ENCODE measurements at places on chromosomes 1 and 21.
A peak's percentile ranks its signal among the peaks of the same experiment; 100 is the strongest.

- DNase-seq = no peak
Measured at GRCh38 chr1:83818916-83819315, 180.0 kb downstream of the TTLL7 start.

GRCh38 chr1:153488731-153489130 lies 28.3 kb upstream of the S100A7 start:
- DNase-seq = no peak

DNA sequence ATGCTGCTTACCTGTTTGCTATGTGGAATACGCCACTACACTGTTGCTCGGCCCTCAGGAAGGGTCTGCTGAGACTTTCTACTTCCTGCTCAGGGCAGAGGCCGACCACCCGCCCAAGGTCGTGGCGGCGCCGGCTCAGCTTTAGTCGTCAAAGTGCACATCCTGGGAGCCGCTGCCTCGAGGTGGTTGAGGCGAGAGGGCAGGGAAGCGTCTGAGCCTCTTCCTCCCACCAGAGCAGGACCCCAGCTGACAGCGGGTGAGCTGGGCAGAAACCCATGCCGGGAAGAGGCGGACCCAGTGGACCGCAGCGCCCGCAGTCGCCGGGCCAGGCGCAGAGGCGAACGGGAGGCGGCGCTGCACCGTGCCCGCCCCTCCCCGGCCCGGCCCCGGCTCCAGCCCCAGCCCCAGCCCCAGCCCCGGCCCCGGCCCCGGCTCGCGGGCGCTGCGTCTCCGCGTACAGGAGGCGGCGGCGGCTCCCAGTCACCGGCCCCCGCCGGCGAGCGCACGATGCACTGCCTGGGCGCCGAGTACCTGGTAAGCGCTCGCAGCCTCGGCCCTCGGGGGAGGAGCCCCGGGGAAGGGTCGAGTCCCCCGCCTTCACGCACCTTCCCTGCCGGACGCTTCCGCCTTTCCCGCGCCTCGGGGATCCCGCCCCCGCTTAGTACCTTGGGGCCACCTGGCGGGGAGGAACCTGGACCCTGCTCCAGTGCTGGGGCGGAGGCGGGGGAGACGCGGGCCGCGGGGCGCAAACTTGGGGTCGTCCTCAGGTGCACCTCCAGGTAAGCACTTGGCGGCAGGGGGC lies at the start of gene SLC44A3:
SLC44A3 (plus strand) TSS at position 413 of the 802 bp plus-strand sequence; CDS start at position 508, 95 bp downstream.
- DNase-seq = no peak

DNA sequence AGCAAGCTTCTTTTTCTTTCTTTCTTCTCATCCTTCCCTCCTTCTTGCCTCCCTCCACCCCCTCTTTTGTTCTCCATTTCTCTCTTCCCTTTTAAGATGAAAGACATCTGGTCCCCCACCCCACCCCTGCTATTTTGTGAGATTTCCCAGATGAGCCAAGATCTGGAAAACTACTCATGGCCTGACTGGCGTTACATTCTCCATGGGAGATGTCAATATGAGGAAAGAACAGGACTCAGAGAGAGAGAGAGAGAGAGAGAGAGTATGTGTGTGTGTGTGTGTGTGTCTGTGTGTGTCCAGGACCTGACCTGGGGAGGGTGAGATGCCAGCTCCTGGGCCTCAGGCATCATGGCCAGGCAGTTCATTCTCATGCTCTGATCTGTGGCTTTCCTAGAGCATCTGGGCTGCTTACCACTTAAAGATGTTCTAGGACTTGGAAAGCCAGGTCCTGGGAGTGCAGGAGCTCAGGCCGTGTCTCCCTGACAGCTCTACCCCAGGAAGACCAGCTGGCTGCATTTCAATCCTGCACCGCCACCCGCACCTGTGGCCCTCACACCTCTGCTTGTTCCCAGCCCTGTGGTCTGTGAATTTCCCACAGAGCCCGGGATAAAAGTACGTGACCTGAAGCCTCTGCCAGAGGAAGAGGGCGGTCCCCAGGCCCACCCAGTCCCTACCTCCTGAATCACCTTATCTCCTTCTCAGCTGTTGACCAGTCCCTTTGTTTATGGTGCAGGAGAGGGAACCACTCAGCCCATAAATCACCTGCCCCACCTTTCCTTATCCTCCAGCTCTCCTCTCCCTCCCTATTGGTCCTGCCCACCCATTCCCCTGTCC lies 3.2 kb upstream of the BEST4 start:
- peak; percentile 71 for DNase-seq

- DNase-seq = no peak
Measured at GRCh38 chr21:31780944-31781343, 49.0 kb upstream of the SCAF4 start.

GRCh38 chr1:63772876-63773275 lies 941 bp upstream of the ROR1 start:
- DNase-seq = no peak

- no peak for DNase-seq
Measured at GRCh38 chr21:10273196-10273595, 248.2 kb upstream of the TPTE start.

DNA sequence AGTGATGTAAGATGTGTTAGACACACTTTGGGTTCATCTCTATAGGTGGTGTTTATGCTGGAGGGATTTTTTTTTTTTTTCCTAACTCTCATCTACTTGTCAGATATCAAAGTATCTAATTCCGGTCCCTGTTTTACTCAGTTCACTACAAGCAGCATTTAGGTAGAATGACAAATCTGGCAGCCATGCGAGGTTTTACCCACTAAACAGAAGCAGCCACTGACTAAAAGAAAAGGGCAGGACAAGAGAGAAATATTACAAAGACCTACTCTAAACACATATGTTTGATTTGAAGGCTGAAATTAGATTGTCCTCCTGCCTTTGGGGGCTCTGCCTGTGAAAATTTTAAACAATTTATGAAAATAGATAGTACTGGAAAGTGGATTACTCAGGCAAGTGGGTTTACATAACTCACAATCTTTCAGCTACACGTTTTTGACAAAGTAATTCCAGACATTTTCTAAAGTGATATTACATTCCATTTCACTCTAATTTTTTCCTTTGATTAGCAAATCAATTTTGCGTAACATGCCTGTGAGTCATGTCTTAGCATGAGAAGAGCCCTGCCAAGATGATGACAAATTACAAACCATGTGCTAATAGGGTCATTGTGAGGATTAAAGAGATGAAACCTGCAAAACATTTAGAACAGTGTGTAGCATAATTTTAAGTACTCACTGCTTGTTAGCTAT lies 172.6 kb downstream of the PLA2G4A start:
- no peak for DNase-seq

All from chondrocyte (in vitro differentiated cells).